Activated B cell treated with CpG ODN at 0.5 μM for 24 hours (primary cell): ENCODE measurements at places on chromosomes 1 and 21. TPM values are rescaled to one million over a fixed set of nuclear protein-coding genes. Genes with fewer than 3 reads are reported as not detected.

NCAM2 gene
- not detected in 2 replicates for total RNA-seq

DNA sequence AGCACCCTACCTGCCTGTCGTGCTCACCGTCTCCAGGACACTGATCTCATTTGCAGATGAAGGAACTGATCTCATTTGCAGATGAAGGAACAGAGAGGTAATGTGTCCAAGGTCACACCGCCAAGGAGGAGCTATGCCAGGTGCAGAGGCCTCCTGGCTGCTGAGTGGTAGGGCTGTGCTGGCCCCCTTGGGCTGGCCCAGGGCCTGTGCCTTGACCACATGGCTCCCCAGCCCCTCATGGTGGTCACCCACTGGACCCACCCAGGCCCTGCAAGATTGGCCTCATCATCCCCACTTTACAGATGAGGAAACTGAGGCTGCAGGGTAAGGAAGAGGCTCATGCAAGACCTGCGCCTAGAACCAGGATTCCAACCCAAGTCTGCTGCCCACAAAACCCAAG is 628.3 kb downstream of the MATN1 start:
- no peak for DNase-seq

GRCh38 chr1:7633506-7634245 is 137.4 kb upstream of the VAMP3 start:
- no peak for DNase-seq

DNA sequence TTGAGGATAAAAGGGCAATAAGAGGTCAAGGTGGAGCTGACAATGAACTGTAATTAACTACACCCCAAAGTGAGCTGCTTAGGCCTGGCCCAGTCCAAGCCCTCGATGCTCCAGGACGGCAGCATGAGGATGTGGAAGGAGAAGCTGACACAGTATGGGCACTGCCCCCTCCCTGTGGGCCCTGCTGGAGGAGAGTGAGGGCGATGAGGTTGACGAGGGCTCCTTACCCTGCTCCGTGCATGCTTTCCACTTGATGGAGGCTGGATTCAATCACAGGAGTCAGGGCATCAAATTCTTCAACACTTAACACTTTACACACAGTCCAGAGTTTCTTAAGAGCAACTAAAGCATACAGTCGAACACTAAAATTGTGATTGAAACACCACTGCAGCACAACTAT is 32.4 kb downstream of the COA6 start:
- DNase-seq, result no peak
